Calu3 (cell line): ENCODE measurements at places on chromosomes 4 and X. TPM values are rescaled to one million over a fixed set of nuclear protein-coding genes. Genes with fewer than 3 reads are reported as not detected.

PFKFB1 gene
- total RNA-seq: 0.31 TPM in 1 of 2 replicates, not detected in the other

HSFX2 gene
- 0.76 and 2.1 TPM in 2 replicates for total RNA-seq

- no peaks in the 10 kb centered on the region for H3K27me3 ChIP-seq
- no peaks in the 10 kb centered on the region for H3K4me1 ChIP-seq
- no peaks in the 10 kb centered on the region for H3K36me3 ChIP-seq
These were observed 54.8 kb downstream of the CASP6 start for GRCh38 chr4:109648266-109648996.

TGIF2LX gene
- not detected in 2 replicates for total RNA-seq

CD38 gene
- 3.4 and 9.4 TPM in 2 replicates for total RNA-seq
